ENCODE measurements at places on chromosomes 3 and 15.

DNA sequence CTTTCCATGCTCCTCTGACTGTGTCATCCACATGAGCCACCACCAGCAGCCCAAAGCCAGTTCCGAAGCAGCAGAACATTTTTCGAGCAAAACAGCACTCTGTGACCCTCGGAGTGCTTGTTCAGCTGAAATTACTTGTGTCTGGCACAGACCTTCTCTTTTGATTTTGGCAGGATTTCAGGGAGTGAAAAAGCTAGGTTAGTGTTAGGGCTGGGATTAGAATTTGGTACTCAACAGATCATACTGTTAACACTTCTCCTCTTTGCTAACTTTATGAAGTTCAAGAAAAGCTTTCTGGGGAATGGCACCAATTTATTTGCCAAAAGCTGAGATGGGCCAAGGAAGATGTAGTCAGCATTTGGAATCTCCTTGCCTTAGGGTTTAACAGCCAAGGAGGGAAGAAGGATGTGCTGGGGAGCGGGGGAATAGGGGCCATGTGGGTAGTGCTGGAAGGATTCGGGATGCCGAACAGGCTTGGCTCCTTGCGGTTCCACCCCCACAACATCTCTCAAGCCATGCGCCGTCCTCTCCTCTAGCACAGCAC is 55.1 kb upstream of the TRA2B start:
- DNase-seq, result no peak

GRCh38 chr15:39230205-39230907 is 350.5 kb upstream of the THBS1 start:
- no peak for DNase-seq

GRCh38 chr3:20558161-20558560 is 372.2 kb upstream of the SGO1 start:
- DNase-seq, result no peak

DNA sequence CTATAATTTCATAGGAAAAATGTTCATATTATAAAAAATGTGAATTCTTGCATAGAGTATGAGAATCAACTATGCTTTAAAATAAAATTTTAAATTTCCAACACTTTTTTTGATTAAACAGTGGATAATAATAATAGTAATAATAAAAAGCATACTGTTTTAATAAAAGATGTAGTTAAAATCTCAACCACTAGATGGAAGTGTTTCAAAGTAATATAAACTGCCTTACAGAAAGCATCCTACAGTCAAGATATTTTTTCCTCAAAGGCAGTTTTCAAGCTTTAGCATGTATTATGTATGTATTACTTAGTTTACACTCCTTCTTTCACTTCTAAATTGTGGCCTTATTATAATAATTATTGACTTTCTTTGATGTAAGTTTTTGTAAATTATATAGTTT is 217.5 kb downstream of the CHL1 start:
- DNase-seq, result no peak

DNA sequence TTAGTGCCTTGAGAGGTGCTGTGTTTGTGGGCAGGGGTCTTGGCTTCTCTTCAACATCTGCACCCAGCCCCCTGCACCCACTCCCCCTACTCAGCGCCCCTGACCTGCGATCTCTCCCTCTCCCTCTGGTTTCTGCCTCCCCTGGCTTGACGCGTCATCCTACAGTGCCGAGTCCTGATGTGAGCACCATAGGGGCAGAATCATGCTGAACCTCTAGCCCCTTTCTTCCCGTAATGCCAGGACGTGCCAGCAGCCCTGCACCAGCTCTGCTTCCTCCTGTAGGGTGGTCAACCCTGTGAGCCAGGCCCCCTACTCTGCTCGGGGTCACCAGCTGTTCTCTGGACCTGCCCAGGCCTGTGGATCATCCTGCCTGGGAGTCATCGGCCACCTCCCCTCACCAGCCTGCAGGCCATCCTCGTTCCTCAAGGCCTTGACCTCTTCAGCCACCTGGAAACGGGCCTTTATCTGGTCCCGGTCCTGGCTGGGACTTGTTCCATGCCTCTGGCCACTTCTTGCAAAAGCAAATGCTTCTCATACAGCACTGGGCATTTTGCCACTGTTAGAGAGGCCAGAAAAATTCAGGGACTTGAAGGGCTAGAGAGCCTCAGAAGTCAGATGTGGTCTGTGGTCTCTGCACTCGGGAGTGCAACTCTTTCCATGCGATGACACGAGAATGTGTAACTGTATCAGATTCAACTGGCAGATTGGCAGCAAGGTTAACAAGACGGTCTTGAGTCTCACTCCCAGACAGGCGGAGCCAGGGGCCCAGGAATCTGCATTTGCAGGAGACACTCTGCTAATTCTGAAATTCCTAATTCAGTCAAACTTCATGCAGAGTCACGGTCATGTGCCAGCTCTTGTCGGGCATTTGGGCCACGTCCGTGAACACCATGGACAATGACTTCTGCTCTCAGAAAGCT is 16.7 kb upstream of the KLF15 start:
- peak; percentile 91 for DNase-seq

DNA sequence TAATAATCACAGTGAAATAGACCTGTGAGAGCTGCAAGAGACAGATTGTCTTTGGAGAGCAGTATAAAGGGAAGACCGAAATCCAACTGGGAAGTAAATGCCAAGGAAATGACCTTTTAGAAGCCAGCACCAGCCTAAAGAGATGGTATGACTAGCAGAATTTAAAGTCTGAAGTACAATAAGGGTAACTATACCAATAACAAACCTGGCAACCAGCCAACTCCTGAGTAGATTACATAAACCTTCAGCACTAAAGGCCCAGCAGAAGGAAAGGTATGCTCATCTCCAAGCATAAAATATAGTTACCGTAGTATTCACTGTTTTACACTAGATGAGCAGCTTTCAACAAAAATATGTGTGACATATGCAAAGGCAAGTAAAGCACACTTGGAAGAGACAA is 155.1 kb upstream of the SATB1 start:
- no peak for DNase-seq

All from left lobe of liver (tissue), 2 donors.